ENCODE measurements at places on chromosomes 3 and 15.

- peak; percentile 72 for DNase-seq
Observed at GRCh38 chr3:89808680-89809197, 701.3 kb downstream of the EPHA3 start.

- DNase-seq, result no peak
Observed at GRCh38 chr3:4503050-4503449, 9.9 kb downstream of the ITPR1 start.

DNA sequence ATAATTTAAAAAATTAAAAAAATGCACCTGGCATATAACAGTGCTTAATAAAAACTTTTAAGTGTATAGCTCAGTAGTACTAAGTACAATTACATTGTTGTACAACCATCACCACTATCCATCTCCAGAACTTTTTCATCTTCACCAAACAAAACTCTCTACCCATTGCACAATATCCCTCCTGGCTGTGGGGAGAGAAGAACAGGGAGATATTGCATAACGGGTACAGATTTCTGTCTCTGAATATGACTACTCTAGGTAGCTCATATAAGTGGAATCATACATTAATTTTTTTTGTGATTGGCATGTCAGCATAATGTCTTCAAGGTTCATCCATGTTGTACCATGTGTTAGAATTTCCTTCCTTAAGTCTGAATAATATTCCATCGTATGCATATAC is 91.0 kb upstream of the PLAAT1 start:
- DNase-seq, result peak; percentile 0

- no peak for DNase-seq
Observed at GRCh38 chr3:83193526-83193925, 1432.1 kb upstream of the GBE1 start.

DNA sequence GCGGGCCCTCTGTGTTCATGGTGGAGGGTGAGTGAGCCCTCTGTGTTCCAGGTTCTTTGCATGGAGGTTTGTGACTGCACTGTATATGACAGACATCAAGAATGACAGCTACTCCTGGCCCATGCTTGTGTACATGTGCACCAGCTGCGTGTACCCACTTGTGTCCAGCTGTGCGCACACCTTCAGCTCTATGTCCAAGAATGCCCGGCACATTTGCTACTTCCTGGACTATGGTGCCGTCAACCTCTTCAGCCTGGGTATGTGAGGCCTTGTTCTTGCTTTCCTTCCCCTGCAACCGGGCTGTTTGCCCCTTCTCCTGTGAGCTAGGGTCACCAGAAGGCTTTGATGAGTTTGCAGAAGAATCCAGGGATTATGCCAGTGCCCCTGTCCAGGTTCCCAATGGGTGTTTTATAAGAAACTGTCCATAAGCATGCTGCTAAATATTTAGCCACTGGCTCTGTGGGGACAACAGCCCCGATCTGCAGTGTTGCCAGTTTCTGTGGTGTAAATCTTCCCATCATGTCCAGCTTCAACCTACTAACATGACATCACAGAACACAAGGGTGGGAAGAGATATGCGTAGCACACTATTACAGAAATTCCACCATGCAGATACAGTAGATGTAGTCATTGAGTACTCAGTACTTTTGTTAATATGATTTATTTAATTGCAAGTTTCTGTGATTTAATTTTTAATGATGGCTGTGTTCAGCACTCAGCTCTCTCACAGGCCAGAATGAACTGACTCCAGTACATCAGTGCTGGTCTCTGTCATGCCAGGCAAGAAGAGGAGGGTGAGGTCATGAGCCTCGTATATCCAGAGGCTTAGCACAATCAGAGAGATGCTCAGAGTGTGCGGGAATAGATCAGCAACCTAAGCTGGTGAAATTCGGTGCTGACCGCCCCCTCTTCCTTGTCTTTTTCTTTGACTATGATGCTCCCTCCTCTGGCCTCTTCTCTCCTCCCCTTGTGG is 29.2 kb upstream of the KIF23 start:
- DNase-seq, result no peak

DNA sequence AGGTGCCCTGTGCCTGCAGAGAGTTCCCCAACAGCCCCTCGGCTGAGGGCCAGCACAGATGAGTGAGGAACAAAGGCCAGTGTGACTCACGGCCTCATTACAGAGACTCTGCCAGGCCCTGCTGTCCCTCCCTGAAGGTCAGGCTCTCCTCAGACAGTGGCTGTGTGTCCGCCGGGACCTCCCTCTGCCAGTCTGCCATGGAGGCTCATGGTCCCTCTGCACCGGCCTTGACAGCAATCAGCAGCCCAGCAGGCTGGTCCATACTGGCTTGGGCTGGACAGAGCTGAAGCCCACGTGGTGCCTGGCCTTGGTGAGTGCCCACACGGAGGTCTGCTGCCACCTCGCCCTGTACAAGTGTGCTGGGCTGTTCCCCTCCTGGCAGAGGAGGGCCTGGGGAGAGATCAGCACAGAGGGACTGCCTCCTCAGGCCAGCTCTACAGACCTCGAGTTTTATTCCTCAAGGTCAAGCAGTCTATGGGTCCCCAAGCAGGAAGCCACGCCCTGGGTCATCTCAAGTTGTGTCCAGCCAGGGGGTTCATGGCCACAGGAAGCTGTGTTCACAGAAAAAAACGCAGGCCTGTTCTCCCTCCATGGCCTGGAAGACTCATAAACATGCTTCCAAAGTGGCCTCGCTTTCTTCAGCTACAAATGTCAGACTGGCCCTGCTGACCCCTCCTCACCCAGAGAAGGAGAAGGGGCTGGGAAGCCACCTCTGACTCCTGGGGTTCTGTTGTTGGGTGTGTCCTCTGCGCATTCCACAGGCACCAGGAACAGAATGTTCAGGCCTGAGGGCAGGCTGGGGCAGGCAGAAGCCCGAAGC is 27.0 kb downstream of the SLC41A3 start:
- no peak for DNase-seq

DNA sequence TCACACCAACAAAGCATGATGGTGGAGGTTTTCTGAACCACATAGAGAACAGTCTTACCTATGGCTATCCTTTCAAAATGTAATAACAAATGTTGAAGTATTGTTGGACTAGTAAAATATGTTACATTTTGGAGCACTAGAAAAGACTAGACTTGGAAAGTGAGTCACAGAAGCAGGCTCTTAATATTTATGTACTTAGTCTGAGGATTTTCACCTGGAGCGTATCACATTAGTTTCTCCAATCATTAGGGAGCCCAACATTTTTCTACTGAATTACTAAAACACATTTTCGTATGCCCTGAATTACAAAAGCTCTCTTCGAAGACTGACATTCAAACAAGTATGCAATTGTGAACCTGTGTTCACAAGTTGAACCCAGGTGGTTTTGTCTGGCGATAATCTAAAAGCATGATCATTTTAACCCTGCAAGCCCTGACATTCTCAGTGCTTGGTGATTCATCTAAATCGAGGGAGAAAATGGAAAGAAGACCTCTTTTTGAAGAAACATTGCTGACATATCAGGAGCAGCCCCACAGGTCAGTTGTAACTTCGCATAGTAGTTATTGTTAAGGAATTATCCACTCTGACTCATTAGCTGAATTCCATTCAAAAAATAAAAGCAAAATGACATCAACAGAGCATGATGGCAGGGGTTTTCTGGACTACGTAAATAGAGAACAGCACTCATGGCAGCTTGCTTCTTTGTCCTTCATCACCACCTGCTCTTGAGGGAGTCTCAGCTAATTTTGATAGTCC is 679.8 kb upstream of the NECTIN3 start:
- DNase-seq, result no peak

- DNase-seq, result no peak
Observed at GRCh38 chr3:196501316-196502044, 2.1 kb downstream of the RNF168 start.

DNA sequence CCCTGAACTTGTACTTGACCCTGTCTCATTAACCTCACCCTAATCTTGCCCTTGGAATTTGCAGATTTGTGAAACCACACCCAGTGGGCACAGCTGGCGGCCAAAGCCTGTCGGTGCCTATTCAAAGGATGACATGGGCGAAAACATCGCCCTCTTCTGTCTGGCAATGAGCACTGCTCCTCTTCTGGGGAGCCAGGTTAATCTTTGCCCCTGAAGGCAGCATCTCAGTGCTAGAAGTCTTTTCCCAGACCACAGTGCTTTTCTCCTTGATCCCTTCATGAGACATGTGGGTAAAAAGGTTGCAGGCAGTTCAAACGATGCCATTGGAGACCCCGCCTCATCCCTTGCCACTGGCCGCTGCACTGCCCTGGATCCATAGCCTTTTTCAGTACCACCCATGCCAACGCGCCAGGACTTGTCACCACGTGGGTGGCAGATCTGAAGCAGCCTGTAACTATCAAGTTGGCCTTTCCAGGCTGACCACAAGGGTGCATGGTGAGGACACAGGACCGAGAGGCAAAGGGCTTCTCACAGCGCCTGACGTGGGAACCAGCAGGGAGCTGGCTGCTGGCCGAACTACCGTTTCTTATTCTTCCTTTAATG is 6.5 kb upstream of the DNASE1L3 start:
- DNase-seq, result peak; percentile 59

DNA sequence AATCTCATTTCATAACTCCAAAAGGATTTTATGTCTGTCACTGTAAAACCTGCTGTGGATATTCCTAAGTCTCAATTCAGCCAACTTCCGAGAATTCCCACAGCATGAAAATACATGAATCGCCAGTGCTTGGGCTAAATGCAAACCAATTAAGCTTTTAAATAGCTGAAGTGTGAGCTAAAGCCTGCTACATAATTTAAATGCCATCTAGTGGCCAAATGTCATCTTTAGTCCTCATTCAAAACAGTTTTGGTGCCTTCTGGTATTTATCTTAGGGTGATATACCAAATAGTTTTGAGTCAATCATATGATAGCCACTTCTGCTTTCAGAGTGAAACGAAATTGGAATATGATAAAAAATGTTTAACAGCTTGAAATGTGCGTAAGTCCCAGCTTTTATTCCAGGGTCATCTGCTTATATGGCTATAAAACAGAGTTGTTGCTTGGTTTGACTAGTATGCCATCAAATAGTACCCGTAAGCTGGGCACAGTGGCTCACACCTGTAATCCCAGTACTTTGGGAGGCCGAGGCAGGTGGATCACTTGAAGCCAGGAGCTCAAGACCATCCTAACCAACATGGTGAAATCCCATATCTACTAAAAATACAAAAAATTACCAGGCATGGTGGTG is 41.8 kb upstream of the CCNL1 start:
- peak; percentile 53 for DNase-seq

GRCh38 chr3:108218811-108219210 is 3.4 kb downstream of the IFT57 start:
- DNase-seq, result peak; percentile 25

DNA sequence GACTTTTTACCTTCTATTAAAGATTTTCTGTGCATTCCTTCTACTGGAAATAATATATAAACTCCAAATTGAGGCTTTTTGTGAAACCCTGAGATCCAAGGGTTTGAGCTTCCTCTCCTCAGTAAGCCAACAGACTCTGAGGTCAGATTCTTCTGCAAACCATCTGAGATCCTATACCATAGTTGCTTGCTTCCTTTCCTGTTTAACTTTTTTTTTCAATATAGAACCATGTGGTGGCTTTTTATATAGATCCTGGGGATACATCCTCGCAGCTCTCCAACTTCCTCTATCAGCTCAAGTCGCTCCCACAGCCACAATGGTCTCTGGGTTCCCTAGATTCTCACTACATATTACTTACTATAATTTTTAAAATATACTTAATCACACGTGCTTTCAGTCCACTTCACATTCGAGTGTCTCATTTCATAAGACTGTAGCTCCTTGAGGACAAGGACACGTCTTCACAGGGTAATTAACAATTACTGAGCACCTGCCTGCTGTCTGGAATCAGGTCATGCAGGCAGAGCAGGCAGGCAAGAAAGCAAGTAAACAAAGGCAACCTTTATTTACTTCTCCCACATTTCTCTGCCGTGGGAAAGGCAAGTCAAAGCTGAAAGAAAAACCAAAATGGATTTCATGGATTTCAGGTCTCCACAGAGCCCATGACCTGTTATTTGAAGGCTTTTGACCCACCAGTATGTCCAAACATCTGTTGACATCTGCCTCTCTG is 941.5 kb downstream of the FHIT start:
- no peak for DNase-seq

DNA sequence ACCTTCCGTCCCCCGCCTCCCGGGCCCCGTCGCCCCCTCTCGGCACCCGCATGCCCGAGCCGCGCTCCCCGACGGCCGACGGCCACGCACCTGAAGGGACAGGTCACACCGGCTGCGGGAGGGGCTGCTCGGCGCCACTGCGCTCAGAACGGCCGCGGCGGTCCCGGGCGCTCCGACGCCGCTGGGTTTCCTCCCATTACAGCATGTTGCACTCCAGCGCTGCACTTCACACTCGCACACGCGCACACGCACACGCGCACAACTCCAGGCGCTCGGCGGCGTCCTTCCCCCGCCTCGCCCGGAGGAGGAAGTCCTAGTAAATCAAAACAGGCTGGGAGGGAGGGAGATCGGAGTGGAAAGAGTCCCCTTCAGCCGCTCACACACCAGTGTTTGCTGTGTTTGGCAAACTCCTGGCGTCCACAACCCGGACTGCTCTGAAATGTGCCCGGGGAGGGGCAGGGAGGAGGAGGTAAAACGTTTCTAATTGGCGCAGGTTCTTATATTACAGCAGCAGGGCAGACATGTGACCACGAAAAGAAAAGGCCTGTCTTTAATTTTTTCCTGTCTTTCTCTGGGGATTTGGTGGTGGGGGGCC is 76.7 kb upstream of the VGLL4 start:
- DNase-seq, result peak; percentile 92

DNA sequence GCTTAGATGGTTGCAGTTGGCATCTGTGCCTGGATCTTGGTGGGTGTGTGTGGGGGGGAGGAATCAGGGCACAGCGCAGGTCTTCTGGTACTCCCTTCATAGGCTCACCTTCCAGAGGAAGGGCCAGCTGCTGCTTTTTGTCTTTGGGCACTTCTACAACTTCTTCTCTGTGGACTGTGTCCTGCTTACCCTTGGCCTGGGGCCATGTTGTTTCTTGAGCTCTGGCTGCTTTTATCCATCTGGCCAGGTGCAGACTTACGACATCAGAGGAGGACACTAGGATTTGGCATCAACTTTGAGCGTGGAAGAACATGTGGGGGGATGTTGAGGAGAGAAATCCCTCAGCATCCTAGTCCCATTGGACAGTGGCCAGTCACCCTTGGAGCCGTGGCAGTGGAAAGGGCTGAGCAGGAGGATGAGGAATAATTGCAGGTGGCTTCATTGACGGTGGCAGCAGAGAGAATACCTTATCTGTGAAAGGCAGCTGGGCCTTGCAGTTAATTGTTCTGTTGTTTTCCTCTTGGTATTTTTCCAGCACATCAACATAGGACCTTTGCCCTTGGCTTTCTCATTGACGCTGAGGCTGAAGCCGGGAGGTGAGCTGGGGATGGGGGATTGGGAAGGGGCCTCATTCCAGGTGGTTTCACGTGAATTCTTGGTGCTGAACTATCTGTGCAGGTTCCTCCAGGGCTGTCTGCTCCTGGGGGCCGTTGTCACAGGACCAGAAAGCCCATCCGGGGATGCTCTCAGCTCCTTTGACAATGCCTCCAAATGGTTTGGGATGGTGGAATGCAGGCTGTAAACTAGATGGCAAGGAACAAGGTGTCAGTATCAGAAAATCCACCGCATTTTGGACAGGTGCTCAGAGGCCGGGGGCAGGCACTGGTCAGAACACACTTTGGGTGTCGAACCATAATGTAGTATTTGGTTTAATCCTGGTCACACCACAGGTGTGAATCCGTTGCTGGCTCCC is 9.7 kb downstream of the EPHB1 start:
- DNase-seq, result no peak

GRCh38 chr15:74497584-74497983 is 36.6 kb upstream of the UBL7 start:
- DNase-seq, result no peak

- DNase-seq, result peak; percentile 86
Observed at GRCh38 chr15:90660195-90660998, 56.7 kb upstream of the BLM start.
